ENCODE measurements at places on chromosomes 3 and 15. TPM values are rescaled to one million over a fixed set of nuclear protein-coding genes. Genes with fewer than 3 reads are reported as not detected.

The CD200 gene
- total RNA-seq: 35.0 TPM

The RPL39L gene
- total RNA-seq: 7.1 TPM

The HDAC11 gene
- 19.8 TPM for total RNA-seq

The SLCO2A1 gene
- total RNA-seq: 1.3 TPM

The TMEM62 gene
- total RNA-seq: 23.4 TPM

The EPHA3 gene
- 70.5 TPM for total RNA-seq

The GNAT1 gene
- total RNA-seq: 66.7 TPM

The DPPA2 gene
- total RNA-seq: not detected

The CLDN18 gene
- total RNA-seq: not detected

The GHSR gene
- total RNA-seq: not detected

The TTC21A gene
- 9.6 TPM for total RNA-seq

The MKRN3 gene
- 34.4 TPM for total RNA-seq

The HEG1 gene
- total RNA-seq: 89.8 TPM

The TMEM44 gene
- 17.5 TPM for total RNA-seq

The EOMES gene
- total RNA-seq: 4.6 TPM

The CLEC3B gene
- total RNA-seq: 109 TPM

The ZPLD1 gene
- 1.9 TPM for total RNA-seq

The DLEC1 gene
- 0.33 TPM for total RNA-seq

The ACAN gene
- total RNA-seq: 44.0 TPM

The ZDHHC23 gene
- 6.2 TPM for total RNA-seq

The TLR9 gene
- total RNA-seq: not detected

The LIPC gene
- 0.55 TPM for total RNA-seq

The ZNF660 gene
- 21.2 TPM for total RNA-seq

The PLA1A gene
- total RNA-seq: 1.3 TPM

The PRR20G gene
- not detected for total RNA-seq

The DGKG gene
- 4.0 TPM for total RNA-seq

The SI gene
- total RNA-seq: not detected

The STAC gene
- 13.7 TPM for total RNA-seq

The SPINK8 gene
- not detected for total RNA-seq

The CPNE9 gene
- total RNA-seq: 3.8 TPM

The ASB14 gene
- total RNA-seq: 0.33 TPM

The SPATA12 gene
- not detected for total RNA-seq

The PPM1L gene
- 58.1 TPM for total RNA-seq

The RSL24D1 gene
- 81.0 TPM for total RNA-seq

The LMAN1L gene
- total RNA-seq: 3.0 TPM

The GPR87 gene
- total RNA-seq: 1.3 TPM

The ZNF385D gene
- total RNA-seq: 35.0 TPM

The IQCF5 gene
- not detected for total RNA-seq

The MFGE8 gene
- 110 TPM for total RNA-seq

Data from camera-type eye (tissue), 1 donor.